Neural crest cell (in vitro differentiated cells): ENCODE measurements at places on chromosomes 1 and 21. TPM values are rescaled to one million over a fixed set of nuclear protein-coding genes. Genes with fewer than 3 reads are reported as not detected.

Gene GPR37L1
- total RNA-seq = 0.05 TPM in 1 of 2 replicates, not detected in the other

DNA sequence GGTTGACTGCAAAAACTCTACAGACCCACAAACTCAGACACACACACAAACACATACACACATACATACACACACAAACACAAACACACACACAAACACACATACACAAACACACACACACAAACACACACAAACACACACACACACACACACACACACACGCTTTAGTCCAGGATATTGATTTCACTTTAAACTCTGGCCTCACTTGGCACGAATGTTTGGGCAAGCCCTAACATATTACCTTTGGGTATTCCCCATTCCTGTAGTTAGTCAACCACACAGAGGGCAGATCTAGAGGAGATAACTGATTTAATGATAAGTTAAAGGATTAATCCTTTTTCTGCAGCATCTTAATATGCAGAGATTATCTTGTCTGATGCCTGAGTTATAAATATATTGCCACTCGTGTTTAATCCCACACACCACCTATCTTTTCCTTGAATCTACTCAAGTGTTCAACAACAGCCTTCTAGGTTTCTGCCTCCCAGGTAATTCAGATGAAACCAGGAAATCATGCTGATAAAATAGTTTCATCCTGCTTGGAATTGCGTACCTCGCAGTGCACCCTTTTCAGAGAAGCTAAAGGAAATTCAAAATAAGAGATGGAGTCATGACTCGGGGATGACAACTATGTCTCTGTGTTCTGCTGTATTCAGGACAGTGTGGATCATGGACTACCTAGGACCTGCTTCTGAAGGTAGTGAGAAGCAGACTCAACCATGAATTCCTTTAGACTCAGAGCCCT lies 14.5 kb upstream of the RUNX1 start:
- no peak for DNase-seq

DNA sequence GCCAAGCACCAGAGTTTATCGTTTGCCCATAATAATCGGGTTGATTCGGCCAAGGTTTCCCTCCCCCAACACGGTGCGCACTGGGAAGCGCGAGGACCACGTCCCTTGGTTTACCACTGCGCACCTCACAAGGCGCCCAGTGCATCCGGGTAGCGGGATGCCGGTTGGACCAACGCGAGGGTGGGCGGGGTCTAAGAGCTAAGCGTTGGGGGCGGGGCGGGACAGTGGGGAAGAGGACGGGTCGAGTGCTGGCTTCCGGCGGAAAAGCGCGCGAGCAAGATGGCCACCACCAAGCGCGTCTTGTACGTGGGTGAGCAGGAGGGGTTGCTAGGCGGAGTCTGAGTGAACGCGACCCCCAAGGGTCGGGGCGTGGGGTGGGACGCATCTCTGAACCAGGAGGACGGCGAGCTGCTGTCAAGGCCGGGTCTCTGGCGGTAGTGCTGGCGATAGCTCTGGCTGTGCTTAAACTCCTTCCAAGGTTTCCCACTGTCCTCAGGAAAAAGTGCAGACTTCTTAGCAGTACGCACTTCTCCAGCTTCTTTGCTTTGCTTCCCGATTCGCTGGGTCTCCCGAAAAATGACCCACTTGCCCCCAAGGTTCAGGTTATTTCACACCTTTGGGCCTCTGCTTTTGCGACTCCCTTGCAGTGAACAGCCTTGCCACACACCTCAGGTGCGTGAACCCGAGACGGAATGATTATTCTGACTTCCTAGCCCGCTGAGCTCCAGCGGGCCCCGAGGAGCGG lies at the start of gene PPIE:
Gene PPIE (plus strand): TSS at position 261 of the 745 bp plus-strand sequence. CDS start 19 bp downstream, at position 280.
- DNase-seq = peak; percentile 84

Gene POU3F1
- 10.7 and 12.1 TPM in 2 replicates for total RNA-seq

- DNase-seq = no peak
These were observed 4.5 kb downstream of the OVAAL start for GRCh38 chr1:180563026-180563827.

DNA sequence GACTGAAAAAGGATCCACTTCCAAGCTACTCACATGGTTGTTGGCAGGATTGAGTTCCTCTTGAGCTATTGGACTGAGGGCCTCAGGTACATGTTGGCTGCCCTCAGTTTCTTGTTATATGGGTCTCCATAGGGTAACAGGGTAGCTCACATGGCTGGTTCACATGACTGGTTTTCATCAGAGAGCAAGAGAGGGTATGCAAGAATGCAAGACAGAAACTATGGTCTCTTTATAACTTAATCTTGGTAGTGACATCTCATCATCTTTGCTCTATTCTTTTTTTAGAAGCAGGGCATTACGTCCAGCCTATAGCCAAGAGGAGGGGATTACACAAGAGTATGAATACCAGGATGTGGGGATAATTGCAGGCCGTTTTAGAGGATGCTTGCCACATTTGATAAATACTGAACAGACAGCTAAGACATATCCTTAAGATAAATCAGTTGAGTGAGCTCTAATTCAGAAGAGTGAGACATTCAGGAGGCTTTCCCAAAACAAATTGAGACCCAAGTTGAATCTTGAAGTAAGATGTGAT lies 100.2 kb downstream of the HMCN1 start:
- DNase-seq = no peak

Gene ERG
- total RNA-seq = 0.19 and 0.61 TPM in 2 replicates

Gene SHISAL2A
- total RNA-seq = 0.65 TPM in 1 of 2 replicates, not detected in the other

- no peak for DNase-seq
These were observed 99.0 kb upstream of the KAZN start for GRCh38 chr1:14499312-14500040.

GRCh38 chr1:84164567-84165021 lies 20.5 kb downstream of the PRKACB start:
- DNase-seq = no peak

Gene UBL4B
- not detected in 2 replicates for total RNA-seq

- DNase-seq = no peak
These were observed 3.7 kb downstream of the CAMTA1 start for GRCh38 chr1:6788946-6789345.

- DNase-seq = no peak
These were observed 865.4 kb downstream of the LTN1 start for GRCh38 chr21:28127175-28127785.

DNA sequence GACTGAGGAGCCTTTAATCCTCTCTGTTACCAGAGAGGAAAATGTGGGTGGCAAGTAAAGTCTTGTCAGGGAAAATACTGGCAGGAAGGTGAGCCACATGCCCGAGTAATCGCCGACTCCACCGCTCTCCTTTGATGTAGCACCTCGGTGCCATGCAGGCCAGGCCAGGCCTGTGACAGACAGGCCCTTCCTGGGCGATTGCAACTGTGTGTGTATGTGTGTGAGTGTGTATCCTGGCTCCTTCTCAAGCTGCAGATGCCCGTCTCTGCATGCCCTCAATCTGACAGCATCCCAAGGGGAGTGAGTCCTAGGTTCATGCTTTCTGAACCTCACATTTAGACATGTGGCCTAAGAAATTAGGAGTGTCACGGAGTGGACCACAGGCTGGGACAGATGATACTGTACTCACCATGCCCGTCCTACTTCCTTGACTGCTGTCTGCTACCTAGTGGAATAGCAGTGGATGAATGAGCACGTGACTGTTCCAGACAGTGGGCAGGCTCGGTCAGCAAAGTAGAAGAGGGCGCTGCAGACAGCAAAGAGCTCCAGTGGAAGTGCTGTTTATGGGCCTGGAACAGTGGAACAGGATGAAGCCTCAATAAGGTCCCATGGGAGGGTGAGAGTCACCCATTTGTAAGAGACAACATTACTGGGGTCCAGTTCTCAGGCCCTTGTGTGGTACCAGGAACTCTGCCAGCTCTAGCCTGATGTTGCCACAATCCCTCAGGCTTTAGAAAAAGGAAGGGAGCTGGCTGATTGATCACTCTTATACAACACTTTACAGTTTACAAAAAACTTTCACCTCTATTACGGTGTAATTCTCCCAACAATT lies 25.3 kb downstream of the SERTAD4 start:
- no peak for DNase-seq

GRCh38 chr1:165942927-165943597 lies 115.6 kb downstream of the UCK2 start:
- no peak for DNase-seq

DNA sequence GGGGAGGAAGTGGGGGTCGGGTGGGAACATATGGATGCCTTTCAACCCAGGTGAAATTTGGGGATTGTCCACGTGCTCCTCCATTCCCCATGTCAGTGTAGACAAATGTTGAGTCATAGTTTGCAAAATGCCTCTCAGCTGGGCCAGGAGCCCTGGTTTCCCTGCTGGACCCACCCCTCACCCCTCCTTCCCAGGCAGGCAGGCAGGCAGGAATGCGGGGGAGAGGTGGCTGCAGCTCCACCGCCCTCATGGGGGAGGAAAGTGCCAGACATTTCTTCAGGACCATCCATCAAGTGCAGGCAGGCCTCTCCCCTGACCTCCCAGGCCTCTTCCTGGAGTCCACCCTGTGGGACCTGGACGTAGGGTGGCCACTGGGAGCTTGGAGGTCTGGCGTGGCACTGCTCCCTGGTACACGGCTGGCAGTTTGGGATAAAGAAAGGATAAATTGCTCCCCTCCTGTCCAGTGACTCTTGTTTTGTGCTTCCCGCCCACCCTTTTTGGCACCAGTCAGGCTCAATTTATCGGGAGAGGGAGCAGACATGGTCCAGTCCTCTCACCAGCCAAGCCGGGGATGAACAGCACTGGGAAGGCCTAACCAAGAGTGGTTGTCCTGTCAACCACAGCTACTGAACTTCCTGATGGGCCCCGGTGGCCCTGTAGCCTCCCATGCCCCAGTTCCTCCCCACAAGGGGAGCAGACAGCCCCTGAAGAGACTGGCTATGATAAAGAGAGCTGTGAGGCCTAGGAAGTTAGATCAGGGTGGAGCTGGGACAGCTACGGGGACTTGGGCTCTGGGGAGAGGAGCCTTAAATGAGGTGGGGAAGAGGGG lies 18.9 kb downstream of the NPR1 start:
- DNase-seq = no peak

DNA sequence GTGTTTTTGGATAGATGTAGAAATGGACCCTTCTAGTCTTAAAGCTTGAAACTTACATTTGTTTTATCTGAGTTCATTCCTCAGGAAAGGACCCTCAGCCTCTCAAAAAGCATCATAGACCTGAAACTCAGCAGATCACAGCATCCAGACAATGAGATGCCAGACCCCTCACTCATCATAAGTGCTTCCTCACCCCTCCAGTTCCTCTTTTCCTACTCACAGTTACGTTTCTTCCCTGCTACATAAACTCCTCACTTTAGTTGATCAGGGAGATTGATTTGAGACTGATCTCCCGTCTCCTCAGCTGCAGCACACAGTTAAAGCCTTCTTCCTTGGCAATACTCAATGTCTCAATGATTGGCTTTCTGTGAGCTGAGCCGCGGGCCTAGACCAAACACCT lies 282.0 kb downstream of the FAM72C start:
- no peak for DNase-seq

DNA sequence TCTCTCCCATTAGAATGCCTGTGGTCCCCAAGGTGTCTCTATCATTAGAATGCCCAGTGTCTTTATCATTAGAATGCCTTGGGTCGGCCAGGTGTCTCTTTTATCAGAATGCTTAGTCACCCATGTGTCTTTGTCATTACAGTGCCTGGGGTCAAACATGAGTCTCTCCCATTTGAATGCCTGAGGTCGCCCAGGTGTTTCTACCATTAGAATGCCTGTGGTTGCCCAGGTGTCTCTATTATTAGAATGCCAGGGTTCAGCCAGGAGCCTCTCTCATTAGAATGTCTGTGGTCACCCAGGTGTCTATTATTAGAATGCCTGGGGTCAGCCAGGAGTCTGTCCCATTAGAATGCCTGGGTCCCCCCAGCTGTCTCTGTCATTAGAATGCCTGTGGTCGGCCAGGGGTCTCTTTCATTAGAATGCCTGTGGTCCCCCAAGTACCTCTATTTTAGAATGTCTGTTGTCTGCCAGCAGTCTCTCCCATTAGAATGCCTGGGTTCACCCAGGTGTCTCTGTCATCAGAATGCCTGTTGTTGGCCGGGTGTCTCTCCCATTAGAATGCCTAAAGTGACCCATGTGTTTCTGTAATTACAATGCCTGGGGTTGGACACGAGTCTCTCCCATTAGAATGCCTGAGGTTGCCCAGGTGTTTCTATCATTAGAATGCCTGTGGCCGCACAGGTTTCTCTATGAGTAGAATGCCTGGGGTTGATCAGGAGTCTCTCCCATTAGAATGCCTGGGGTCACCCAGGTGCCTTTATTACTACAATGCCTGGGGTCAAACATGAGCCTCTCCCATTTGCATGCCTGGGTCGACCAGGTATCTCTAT lies 57.1 kb downstream of the RNF187 start:
- no peak for DNase-seq

- DNase-seq = no peak
These were observed 139.7 kb upstream of the BEND5 start for GRCh38 chr1:48916130-48917069.

DNA sequence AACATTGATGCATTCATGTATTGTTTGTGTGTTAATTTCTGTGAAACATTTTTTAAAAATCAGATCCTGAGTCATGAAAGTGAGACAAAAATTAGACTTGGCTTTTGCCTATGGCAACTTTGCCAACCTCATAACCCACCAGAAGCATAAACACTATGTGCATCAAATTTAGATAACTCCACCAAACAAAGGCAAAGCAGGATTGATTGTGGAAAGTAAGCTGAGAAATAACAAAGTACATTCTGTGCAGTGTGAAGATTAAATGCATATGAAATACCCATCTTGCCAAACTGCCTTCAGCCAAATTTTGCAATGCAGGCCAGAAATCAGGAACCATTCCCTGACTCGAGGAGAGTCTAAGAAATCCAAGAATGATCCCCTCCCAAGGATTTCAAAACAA lies 493.4 kb downstream of the AJAP1 start:
- no peak for DNase-seq

Gene LIN28A
- total RNA-seq = 445 and 455 TPM in 2 replicates

- no peak for DNase-seq
These were observed 13.9 kb upstream of the XPR1 start for GRCh38 chr1:180617774-180618395.

DNA sequence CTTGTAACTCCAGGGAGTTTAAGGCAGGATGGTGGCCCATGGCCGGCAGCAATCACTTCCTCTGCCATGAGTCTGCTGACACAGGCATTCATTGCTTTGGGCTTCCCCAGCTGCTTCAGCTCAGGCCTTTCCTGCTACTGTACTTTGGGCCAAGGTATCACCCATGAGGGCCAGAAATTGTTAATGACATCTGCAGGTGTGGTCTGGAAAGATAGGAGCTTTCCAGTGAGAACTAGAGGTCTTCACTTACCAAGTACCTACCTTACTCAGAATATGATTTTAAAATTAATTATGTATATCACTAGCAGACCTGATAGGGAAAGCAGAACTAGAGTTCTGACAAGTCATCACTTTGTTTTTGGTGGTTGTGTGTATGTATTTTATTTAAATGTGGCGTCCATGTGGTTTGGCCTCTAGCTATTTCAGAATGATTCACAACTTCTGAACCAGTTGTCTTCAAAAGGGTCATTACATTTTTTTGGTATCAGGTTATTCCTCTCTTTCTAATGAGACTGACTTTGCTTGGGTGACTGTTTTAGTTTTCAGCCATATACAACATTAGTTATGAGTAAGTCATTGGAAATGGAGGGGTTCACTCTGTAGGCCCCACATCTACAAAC lies 2.7 kb downstream of the RGL1 start:
- no peak for DNase-seq

GRCh38 chr1:217275655-217276398 lies 355.1 kb downstream of the GPATCH2 start:
- no peak for DNase-seq
